ENCODE measurements at places on chromosomes 7 and 10.

DNA sequence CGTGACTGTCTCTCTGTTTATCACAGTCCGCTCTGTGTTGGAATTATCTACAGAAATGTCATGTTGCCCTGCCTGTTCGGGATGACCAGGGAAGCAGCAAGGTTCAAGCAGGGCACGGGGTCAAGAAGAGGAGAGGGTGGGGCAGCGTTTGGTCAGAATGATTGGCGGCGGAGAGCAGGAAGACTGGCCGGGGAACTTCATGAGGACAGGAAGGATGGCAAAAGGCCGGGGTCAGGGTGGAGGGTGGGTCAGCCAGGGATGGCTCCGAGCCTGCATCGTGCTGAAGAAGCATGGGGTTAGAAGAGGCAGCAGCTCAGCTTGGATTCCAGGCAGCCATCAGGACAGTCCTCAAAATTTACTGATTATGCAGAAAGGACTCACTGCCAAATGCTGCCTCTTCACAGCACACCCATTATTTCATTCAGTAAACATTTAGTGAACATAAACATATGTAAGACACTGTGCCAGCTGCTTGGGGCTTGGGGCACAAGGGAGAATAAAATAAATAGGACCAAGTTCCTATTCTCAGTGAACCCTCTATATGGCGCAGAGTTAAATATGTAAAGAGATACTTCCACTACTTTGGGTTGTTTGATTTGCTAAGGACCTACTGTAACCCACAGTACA lies 42.8 kb downstream of the WNT2 start:
- no peak for DNase-seq

- no peak for DNase-seq
Measured at GRCh38 chr7:100540073-100540723, 1.2 kb downstream of the AGFG2 start.

DNA sequence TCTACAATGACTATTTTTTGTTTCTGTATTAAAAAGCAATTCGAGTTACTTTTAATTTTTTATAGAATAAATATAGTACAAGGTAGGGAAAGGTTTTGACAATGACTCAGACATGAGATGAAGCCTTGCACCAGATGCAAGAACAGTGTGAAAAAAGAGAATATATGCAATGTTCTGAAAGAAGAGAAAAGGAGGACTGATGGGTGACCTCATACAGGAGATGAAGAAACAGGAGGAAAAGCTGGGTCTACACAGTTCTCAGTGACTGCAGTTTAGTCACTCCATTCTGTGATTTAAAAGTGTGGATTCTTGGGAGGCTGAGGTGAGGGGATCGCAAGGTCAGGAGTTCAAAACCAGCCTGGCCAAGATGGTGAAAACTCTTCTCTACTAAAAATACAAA lies 38.3 kb upstream of the YAE1 start:
- DNase-seq = no peak

GRCh38 chr7:17706275-17706674 lies 234.0 kb downstream of the SNX13 start:
- DNase-seq = no peak

DNA sequence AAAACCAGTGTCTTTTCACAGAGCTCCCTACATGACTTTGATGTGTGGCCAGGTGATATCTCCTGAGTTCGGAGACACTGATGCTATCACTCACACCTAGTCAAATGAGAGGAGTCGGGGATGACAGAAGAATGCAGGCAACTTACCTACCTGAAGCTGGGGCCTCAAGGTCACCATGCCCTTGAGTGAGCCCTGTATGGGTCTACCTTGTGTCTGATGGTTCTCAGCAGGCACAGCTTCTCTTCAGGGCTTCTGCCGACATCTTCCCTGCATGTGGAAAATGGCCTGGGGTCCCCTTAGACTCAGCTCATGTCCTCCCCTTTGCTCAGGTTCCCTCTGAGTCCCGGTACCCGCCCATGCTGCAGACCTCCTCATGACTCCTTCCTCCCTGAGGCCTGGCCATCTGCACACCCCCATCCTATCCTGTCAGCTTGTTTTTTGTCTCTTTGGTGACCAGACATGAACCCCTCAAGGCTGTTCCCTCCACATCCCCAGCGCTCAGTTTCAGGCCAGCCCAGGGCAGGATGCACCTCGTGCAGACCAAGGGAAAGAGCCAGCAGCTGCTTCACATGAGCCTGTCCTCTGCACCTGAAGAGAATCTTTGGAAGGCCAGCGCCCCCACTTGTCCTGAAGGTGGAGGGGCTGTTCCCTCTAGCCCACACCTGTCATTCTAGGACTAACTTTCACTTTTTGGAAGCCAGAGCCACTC lies 74.6 kb upstream of the GDF10 start:
- no peak for DNase-seq

DNA sequence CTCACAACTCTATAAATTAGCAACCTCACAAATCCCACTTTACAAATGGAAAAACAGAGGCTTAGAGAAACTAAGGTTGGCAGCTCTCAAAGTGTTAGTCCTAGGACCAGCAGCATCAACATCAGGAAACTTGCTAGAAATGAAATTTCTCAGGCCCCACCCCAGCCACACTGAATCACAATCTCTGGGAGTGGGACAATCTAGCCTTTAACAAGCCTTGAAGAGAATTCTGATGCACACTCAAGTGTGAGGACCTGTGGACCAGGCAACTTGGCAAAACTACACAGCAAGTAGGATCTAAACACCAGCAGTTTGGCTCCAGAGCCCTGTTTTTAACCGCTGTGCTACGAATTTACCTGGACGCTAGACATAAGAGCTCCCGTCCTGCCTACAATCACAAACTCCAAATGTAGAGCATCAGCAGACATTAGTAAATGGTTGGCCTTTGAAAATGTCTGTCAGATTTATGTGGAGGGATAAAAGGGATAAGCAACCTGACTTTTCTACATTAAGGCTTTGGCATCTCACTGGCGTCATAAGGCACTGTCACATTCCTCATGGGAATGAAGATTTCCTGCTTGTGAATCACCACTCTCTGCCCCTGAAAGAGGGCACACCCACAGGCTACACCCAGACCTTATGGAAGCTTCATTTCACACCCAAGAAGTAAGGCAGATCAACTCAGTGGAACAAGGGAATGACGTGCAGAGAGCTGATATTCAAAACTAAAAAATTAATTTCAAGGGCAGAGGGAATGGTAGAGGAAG lies 34.5 kb downstream of the PPP1R3C start:
- DNase-seq = no peak

DNA sequence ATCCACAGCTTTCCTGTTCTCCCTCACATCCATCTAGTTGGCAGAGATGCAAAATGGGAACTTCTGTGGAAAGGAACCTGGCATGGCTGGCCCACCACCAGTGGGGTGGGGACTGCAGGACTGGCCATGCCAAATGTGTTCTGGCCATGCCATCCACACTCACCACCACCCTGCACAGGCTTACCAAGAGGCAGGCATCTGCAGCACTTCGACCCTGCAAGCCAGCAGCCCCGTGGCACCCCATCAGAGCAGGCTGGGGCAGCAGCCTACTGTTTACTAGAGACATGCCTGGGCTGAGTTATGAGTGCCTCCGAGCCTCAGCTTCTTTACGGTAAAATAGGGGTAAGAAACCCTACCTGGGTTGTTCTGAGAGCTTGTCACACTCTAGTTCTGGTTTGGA lies 313.1 kb downstream of the PLXNA4 start:
- DNase-seq = no peak

GRCh38 chr7:110779339-110779738 lies 311.6 kb upstream of the LRRN3 start:
- DNase-seq = no peak

GRCh38 chr7:7159063-7159658 lies 23.2 kb upstream of the C1GALT1 start:
- DNase-seq = no peak

- DNase-seq = no peak
Measured at GRCh38 chr7:101915000-101915399, 97.6 kb downstream of the CUX1 start.

GRCh38 chr10:110411047-110411410 lies 86.7 kb upstream of the DUSP5 start:
- no peak for DNase-seq

DNA sequence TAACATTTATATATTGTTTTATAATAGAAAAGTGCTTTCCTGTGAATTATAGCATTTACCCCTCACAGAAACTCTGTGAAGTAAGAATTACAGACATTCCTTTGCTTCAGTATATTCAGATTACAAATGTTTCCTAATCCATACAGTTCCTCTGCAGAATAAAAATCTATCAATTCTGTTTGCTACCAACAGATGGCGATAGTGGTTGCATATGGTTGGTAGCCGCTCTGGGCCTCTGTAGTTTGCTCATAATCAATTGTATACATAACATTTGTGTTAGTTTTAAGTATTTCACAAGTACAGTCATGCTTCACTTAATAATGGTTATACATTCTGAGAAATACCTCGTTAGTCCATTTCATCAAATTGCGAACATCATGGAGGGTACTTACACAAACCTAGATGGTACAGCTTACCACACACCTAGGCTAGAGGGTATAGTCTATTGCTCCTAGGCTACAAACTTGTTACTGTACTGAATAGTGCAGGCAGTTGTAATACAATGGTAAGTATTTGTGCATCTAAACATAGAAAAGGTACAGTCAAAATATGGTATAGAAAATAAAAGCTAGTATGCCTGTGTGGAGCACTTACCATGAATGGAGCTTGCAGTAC lies 94.4 kb upstream of the STEAP4 start:
- peak; percentile 28 for DNase-seq

DNA sequence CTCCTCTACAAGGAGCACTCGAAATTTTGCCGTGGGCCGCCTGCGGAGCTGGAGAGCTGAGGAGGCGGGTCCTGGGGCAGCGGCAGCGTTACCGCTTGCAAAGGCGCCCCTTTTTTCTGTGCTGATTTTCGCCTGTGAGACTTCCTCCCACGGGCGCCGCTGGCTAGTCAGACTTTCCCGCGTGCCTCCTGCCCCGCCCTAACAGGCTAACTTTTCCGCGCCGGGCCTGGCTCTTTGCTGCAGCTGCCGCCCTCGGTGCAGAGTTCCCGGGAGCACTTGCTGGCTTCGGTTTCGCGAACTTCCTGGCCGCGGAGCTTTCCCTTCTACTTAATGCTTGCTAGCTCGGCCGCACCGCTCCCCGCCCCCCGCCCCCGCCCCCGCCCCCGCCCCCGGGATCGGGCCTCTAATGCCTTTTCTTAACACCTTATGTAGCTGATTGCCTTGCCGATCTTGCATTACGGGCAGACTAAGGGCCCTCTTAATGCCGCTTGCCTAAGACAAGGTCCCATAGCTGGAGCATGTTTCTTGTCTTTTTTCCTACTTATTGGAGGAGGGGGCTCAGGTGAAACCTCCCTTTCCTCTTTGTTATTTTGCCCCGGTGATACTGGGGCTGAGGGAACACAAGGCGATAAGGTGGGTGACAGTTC lies 37.9 kb upstream of the RASGEF1A start:
- peak; percentile 65 for DNase-seq

DNA sequence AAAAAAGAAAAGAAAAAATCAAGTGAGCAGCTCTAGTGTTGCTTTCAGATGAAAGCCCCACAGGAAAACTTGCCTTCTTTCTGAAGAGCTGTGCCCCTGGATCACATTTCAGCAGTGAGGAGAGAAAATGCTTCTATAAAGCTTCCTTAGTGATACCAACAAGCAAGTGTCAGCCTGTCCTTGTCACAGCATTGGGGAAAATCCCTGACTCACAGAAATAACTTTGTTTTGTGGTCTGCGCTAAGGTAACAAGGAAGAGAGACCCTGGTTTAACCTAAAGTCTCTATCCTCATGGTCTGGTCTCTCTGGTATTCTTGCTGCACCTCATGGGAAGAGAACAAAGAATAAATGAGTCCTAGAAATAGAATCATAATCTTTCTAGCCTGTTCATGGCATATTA lies 885.2 kb upstream of the SORCS1 start:
- DNase-seq = no peak

GRCh38 chr10:50884302-50884701 lies 1.1 kb downstream of the A1CF start:
- DNase-seq = no peak

GRCh38 chr7:5702876-5703571 lies 78.4 kb downstream of the RNF216 start:
- no peak for DNase-seq

DNA sequence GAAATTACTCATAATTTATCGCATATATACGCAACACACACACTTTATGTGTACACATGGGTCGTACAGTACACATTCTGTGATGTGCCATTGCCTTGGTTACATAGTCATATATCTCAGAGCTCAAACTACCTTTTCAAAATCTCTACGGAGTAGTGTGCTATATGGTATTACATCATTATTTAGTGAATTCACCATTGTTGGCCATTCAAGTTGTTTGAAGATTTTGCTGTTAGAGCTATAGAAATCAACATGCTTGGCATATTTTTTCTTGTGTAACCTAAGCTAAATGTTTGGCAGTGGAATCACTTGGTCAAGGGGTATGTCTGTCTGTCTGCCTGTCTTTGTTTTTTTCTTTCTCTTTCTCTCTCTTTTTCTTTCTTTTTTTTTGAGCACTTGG lies 42.0 kb upstream of the MMD2 start:
- DNase-seq = no peak

- no peak for DNase-seq
Measured at GRCh38 chr7:11315666-11316258, 342.1 kb downstream of the PHF14 start.

- DNase-seq = no peak
Measured at GRCh38 chr10:93473804-93474472, 8.2 kb downstream of the MYOF start.

GRCh38 chr10:76024460-76025123 lies 593.2 kb downstream of the LRMDA start:
- DNase-seq = no peak

DNA sequence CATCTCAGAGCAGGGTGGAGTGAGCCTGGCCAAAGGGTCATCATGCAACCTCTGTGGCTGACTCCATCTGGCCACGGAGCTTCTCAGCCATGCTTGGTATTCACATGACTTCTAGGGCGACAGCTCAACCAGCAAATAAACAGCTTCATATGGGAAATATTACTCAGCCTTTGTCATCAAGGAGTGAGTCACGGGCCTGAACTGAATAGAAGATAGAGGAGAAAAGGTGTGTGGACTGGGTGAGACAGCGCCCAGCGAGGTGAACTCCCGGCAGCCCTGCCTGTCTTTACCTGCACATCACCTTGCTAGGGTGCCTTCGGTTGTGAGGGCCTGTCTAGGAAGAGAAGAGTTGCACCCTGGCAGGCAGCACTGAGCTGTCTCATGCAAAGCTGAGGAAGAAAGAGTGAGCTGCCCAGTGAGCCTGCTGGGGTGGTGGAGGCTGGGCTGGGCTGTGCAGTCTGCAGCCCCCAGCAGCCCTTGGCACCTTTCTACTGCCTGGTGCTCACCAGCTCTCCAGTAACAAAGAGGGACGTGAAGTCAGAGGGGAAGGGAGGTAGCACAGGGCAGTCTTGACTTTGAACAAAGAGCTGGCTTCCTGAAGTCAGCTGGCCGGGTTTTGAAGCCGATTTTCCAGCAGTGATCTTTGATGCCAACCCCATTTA lies 114.2 kb downstream of the EGFR start:
- no peak for DNase-seq

Data from Kasumi-1 (cell line).